Kidney glomerular epithelial cell (primary cell): ENCODE measurements at places on chromosomes 16 and 17.

- DNase-seq, result no peak
These were observed 7.3 kb downstream of the GJD3 start for GRCh38 chr17:40356990-40357881.

- DNase-seq, result no peak
These were observed 46.8 kb downstream of the SOX9 start for GRCh38 chr17:72167593-72167992.

GRCh38 chr16:54930869-54931119, 129 bp downstream of the IRX5 start:
- no peak for DNase-seq

DNA sequence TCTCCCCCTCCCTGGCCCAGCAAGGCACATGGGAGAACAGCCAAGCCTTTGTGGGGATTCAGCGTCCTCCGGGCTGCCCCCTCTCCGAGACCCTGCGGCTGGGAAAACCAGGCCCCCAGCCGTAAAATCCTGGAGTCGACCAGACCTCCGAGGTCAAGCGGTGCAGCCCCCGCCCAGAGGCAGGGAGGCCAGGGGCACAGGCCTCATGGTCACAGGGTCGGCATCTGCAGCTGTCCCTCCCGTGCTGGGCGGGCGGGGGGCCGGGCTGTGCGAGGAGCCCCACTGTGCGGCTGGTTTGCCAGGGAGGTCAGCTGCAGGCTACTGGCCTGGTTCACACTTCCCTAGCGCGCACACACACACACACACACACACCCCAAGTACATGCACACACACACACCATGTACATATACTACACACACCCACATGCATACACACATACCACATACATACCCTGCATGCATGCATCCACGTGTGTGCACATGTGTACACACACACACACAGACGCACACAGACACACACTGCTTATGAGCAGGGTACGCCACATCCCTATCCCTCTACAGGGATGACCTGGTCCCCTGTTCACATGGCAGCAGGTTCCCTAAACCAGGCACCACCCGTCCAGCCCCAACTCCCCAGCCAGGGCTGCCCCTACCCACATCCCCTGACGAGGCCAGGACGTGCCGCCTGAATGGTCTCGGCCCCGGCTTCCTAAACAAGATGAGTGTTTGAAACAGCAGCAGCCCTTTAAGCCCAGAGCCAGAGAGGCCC, 108.9 kb upstream of the CIBAR2 start:
- DNase-seq, result no peak

DNA sequence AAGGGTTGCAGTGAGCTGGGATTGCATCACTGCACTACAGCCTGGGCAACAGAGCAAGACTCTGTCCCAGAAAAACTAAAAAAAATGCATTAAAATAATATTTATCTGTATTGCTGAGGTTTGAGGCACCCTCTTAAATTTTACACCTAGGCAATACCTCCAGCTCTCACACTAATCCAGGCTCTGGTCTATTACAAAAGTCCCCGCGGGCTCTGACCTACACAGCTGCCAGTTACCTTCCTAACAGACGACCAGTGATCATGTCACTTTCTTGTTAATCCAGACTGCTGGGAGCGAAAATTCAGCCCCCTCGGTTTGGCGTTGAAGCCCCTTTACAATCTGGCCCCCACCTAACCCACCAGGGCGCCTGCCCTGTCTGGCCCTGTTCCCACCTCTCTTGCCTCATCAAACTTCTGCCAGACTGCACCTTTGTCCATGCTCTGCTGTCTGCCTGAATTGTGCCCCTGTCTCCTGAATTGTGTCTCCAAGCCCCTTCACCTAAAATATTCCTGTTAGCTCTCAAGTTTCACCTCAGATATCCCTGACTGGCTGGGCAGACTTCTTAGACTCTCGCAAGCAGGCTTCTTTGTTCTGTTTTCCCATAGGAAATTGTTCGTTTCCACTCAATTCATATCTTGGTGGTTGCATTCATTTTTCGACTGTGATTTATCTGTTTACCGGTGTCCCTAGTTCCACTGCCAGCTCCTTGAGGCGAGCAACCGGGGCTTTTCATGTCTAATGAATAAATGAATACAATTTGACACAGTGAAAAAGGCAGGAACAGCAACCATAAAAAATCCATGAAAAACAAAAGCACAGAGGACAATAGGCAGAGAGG, 65.9 kb downstream of the PITPNC1 start:
- DNase-seq, result no peak

GRCh38 chr16:84763629-84764028, 56.2 kb upstream of the CRISPLD2 start:
- no peak for DNase-seq

DNA sequence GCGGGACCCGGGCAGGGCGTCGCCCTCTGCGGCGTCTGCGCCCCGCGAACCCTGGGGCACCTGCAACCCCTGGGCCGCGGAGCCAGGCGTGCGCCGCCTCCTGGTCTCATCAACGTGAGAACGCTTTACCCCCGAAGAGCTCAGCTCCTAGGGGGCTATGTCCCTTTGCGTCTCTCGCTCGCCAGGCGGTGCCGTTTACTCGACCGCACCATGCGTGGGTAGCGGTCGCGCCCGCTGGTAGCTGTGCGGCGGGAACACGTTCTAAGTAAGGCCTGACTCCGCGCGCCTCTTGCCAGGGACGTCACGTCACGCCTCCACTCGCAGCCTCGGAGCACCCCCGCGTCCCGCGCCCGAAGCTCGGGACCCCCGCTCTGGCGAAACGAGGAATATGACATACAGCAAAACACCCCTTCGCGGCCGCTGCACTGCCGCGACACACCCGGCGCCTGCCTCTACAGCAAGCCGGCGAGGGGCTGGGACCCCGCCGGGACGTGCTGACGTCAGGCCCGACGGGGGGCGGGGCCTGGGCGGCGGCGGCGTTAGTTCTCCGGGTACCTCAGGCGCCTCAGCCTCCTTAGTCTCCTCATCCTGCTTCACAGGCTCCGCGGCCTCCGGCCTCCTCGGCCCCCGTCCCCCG, at the start of gene RAB11FIP3:
TSS of gene RAB11FIP3 (plus strand) at position 568 of the 637 bp plus-strand sequence. CDS start 358 bp downstream, outside the sequence.
- DNase-seq, result peak; percentile 48

DNA sequence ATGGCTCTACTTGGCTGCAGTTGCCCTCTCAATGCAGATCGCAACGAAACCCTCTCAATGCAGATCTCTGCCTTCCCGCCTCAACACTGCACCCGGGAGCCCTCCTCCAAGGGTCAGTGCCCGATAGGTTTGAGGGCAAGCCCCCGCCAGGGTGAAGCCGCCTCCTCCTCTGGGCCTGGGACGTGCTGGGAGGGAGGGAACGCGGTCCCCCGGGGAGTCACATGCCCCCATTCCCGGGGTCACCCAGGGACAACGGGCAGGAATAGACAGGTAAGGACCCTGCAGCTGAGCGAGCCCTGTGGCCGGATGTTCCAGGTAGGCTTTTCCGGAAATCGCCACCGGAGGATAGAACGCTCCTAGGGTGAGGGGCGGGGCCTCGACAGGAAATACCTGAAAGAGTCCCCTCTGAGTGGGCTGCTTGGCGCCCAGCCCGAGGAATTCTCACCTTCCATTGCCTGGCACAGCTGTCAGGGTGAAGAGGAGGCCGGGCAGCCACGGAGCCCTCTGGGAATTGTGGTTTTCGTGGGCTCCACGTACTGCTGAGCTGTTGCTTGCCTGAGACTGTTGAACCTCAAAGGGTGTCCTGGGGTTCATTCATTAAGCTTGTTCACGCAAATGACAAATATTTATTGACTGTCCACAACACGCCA, 12.8 kb downstream of the ZNF174 start:
- DNase-seq, result no peak

- no peak for DNase-seq
These were observed 10.5 kb upstream of the MYO18A start for GRCh38 chr17:29190592-29191207.

GRCh38 chr17:45320931-45321461, 4.2 kb upstream of the MAP3K14 start:
- peak; percentile 97 for DNase-seq

- DNase-seq, result no peak
These were observed 13.2 kb downstream of the USP6 start for GRCh38 chr17:5128905-5129535.
